ENCODE measurements at places on chromosomes 5 and 9.

- no peak for DNase-seq
These were observed 72.4 kb upstream of the NTRK2 start for GRCh38 chr9:84597131-84597530.

- no peak for DNase-seq
These were observed 22.4 kb downstream of the TNFAIP8 start for GRCh38 chr5:119378075-119378700.

- no peak for DNase-seq
These were observed 2013.1 kb upstream of the CDH9 start for GRCh38 chr5:29051509-29051908.

DNA sequence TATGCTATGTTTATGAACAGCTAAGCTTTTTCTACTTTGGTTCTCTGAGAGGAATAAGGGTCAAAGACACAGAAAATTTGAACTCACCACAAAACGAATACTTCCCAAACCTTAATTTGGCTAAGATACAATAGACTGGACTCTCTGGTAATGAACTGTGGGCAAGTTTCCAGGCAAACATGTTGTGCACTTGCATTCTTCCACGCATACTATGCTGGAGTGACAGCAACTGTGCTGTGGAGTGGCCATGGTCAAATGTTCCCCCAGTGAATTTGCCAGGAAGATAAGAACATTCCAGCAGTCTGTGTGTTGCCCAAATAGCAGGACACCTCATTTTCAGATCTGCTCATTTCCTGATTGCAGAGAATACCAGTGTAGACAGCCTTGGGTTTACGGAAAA is 275.3 kb upstream of the IL12B start:
- DNase-seq, result no peak

DNA sequence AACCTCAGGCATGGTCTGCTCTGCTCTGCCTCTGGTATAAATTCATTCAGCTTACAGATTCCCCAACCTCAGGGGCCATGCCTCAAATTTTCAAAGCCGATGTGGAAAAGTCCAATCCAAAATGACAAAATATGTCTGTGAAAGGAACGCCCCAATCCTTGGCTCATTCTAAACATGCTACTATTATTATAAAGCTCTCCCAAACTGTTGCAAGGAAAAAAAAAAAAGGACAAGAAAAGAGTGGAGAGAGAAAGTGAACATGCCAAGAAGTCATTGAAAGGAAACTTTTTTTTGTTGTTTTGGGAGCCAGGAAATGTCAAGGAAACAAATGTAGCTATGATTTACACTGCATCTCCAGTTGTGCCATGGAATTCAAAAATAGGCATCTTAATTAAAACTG is 3.8 kb downstream of the COL23A1 start:
- DNase-seq, result no peak

- no peak for DNase-seq
These were observed 190.1 kb downstream of the PARP8 start for GRCh38 chr5:50856401-50857119.

DNA sequence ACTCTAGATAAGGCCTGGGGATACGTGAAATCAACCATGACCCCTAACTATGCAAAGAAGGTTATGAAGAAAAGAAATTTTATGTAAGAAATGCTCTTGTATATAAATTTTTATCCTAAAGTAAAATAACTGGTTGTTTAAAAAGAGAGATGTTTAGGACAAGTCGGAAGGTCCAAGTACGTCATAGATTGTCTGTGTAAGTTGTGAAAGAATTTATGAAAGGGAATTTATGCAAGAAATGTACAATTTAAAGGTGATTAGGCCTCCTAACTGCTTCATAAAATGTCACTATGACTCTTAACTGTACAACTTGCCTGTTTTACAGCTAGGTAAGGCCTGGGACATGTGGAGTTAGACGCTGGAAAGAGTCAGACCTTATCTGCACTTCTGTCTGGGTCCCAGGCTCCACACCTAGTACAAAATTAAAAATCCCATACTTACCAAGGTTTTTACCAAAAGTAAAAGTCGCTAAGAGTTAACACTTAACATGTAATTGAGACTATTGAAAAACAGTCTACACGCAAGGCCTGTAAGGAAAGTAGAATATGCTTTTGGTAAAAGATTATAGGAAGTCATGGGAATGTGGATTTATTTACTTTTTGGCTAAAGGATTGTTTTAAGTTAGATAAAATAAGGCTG is 77.4 kb downstream of the KIAA0825 start:
- DNase-seq, result no peak

GRCh38 chr5:173187054-173187743 is 42.9 kb downstream of the BNIP1 start:
- DNase-seq, result no peak

- DNase-seq, result no peak
These were observed 9.6 kb upstream of the TOR4A start for GRCh38 chr9:137267933-137268355.

GRCh38 chr9:122191584-122191983 is 31.9 kb downstream of the MORN5 start:
- DNase-seq, result no peak

DNA sequence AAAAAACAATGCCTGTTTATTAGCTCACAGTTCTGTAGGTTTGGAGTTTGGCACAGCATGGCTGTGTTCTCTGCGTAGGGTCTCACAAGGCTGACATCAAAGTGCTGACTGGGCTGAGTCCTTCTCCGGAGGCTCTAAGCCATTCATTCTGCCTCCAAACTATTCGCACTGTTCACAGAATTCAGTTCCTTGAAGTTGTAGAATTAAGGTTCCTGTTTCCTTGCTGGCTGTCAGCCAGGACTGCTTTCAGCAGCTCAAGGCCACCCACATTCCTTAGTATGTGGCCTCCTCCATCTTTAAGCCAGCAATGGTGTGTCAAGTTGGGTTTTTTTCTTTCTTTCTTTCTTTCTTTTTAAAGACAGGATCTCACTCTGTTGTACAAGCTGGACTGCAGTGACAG is 161.9 kb downstream of the CDH6 start:
- DNase-seq, result no peak

GRCh38 chr9:137721479-137721878 is 102.7 kb downstream of the EHMT1 start:
- no peak for DNase-seq

GRCh38 chr9:76534026-76534425 is 75.0 kb downstream of the GCNT1 start:
- no peak for DNase-seq

GRCh38 chr9:125565126-125565525 is 141.9 kb downstream of the MAPKAP1 start:
- no peak for DNase-seq

GRCh38 chr9:15423231-15423985 is 732 bp downstream of the SNAPC3 start:
- no peak for DNase-seq

DNA sequence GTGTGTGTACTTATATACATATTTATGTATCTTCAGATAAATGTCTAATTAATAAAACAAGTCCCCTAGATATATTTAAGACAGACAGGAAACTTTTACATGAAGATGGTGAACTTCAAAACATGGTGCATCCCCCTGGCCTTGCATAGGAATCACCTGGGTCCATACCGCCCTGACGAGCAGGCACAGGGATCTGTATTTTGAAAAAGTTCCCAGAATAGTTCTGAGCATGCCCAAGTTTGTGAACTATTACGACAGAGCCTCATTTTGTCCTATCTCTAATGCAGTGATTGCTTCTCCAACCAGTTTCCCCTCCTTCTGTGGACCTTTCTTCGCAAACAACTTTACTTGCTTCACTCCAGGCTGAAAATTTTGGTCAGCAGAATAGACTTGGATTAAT is 98.1 kb downstream of the APBA1 start:
- DNase-seq, result no peak

GRCh38 chr5:181121675-181122561 is 9.1 kb downstream of the OR2V1 start:
- DNase-seq, result no peak

Data from stimulated activated CD8-positive, alpha-beta memory T cell treated with anti-CD3 and anti-CD28 coated beads, Interleukin-4, amount 100 ng/mL, for 1 hour (primary cell).